D341Med (cell line): ENCODE measurements at places on chromosomes 1 and 21.

DNA sequence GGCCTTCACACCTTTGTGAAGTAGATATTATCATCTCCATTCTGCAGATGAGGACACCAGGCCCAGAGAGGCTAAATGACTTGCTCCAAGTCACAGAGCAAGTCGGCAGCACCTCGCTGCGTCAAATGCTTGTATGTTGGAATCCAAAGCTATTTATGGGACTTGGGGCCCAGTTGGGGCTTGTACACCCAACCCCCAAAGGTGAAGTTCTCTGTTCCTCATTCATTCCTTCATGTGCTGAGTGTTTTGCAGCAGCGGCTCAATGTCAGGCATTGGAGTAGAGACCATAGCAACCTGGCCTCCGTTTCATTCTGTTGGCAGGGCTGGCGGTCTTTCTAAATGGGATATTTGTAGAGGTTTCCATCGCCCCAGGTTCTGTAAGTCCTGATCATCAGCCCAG lies 113.4 kb upstream of the SLC25A33 start:
- no peak for DNase-seq

GRCh38 chr1:85258536-85259117 lies 835 bp downstream of the C1orf52 start:
- DNase-seq: no peak

DNA sequence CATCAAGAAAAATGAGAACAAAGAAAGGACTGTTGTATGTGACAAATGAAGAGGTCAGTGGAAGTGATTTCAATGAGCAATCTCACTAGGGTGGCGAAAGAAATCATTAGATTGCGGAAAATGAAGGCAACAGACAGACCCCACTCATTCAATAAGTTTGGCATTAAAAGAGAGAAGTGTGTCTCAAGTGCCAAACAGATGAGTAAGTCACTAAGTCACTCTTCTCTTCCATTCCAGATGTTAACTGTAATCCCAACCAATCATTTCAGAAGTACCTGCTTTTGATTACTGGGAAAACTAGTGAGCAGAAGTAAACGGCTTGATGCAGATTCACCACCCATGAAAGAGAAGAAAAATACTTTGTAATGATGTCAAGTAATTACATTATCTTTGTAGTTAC lies 144.3 kb upstream of the PRMT6 start:
- no peak for DNase-seq

DNA sequence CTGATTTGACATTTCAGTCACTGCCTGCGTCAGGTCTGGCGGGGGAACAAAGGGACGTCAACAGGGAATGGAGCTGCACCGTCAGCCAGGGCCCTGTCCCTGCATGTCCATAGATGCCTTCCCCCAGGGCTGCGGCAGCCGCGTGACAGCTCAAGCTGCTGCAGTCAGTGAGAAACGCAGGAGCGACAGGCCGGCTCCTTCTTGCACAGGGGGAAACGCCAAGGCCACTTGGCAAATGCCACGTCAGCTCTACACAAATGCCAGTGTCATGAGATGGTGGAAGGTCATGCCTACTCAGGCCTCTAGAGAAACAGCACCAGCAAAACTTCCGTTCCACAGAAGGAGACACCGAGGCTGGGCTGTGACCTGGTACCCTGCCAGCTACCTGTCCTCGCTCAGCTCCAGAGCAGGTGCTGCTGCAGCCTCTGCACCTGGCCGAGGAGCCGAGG lies 37.7 kb downstream of the SYF2 start:
- no peak for DNase-seq

DNA sequence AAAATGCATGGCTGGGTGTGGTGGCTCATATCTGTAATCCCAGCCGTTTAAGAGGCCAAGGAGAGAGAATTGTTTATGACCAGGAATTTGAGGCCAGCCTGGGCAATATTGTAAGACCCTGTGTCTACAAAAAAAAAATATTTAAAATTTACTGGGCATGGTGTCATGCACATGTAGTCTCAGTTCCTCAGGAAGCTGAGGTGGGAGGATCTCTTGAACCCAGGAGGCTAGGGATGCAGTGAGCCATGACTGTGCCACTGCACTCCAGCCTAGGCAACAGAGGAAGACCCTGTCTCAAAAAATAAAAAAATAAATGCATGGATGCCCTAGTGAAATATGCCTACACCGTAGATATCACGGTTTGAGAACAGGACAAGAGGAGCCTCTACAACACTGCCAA lies 1331.2 kb upstream of the B3GALT2 start:
- DNase-seq: no peak

GRCh38 chr1:87226341-87226760 lies 102.3 kb upstream of the LMO4 start:
- DNase-seq: no peak

- DNase-seq: no peak
These were observed 80.3 kb upstream of the ARTN start for GRCh38 chr1:43853161-43853921.

- DNase-seq: no peak
These were observed 472.2 kb downstream of the MATN1 start for GRCh38 chr1:30250984-30251850.

- DNase-seq: no peak
These were observed 29.8 kb downstream of the GPA33 start for GRCh38 chr1:167060141-167061072.
